ENCODE measurements at places on chromosomes 12 and 14. TPM values are rescaled to one million over a fixed set of nuclear protein-coding genes. Genes with fewer than 3 reads are reported as not detected.

- H3K27ac ChIP-seq = no peak overlapping the region
- H3K36me3 ChIP-seq = peaks cover 86% of the 10 kb centered on the region
- H3K4me1 ChIP-seq = no peaks in the 10 kb centered on the region
These were observed 222.0 kb downstream of the PPM1H start for GRCh38 chr12:62712681-62713573.

DNA sequence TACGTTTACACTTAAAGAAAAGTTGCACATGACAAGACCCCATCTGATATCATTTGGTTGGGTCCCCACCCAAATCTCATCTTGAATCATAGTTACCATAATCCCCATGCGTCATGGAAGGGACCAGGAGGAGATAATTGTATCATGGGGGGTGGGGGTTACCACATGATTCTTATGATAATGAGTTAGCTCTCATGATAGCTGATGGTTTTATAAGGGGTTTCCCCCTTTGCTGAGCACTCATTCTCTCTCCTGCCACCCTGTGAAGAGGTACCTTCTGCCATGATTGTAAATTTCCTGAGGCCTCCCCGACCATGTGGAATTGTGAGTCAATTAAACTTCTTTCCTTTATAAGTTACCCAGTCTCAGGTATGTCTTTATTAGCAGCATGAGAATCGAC is 60.3 kb downstream of the PHLDA1 start:
- no peaks in the 10 kb centered on the region for H3K27me3 ChIP-seq
- no peak for DNase-seq
- no peak overlapping the region for H3K27ac ChIP-seq
- peaks cover 36% of the 10 kb centered on the region for H3K4me1 ChIP-seq
- H3K4me3 ChIP-seq = no peak overlapping the region

TSPAN8 gene
- 2.0 TPM for polyA plus RNA-seq

- H3K27ac ChIP-seq = no peak overlapping the region
- H3K27me3 ChIP-seq = no peaks in the 10 kb centered on the region
- H3K4me1 ChIP-seq = peaks cover 10% of the 10 kb centered on the region
- H3K4me3 ChIP-seq = no peak overlapping the region
- no peak for DNase-seq
These were observed 349.8 kb downstream of the ZFP36L1 start for GRCh38 chr14:68442828-68443629.

Data from HepG2 (cell line).